NCI-H226 (cell line): ENCODE measurements at places on chromosomes 2 and 18.

GRCh38 chr2:217707131-217707611, 295.6 kb downstream of the TNS1 start:
- DNase-seq = peak; percentile 21

DNA sequence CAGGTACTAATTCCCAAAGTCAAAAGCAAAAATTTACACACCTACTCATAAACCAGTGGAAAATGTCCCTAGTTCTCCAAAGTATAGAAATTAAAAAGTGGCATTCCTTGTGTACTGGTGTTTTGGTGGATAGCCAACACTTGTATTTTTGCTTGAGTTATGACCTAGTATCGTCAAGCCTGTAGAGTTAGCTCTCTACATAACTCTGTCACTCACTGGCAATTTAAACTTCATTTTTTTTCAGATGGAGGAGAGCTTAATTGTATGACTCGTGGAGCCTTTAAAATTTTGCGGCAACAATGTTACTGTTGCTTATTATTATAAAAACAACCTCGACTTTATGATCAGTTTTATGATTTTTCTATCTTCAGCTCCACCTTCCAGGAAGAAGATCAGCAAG, 58.7 kb downstream of the ITGB6 start:
- DNase-seq = no peak

DNA sequence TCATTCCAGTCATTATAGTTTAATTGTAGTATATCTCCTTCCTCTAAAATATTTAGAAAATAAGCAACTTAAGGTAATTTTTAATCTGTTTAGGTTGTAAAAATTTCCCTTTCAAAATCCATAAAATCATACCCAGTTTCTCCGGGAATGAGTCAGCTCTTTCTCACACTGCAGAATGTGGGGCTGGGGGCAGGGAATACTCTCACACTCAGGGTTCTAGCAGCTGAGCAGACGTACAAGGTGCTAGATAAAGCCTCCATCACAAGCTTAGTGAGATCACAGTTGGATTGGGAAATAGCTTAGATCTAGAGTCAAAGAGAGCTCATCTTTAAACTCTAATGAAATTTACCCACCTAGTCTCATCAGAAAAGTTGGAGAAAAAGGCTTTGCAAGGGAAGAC, 79.9 kb upstream of the FAM237A start:
- DNase-seq = no peak

DNA sequence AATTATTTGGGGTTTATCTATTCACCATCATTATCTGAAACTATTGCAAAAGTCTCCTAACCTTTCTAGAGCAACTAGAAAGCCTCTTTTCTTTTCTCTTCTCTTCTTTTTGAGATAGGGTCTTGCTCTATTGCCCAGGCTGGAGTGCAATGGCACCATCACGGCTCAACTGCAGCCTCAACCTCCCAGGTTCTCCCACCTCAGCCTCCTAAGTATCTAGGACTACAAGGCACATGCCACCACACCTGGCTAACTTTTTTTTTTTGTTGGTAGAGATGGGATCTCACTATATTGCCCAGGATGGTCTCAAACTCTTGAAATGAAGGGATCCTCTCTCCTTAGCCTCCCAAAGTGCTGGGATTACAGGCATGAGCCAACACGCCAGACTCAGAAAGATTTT, 24.5 kb upstream of the XPO1 start:
- DNase-seq = no peak

GRCh38 chr18:4454537-4455112, 482 bp downstream of the DLGAP1 start:
- no peak for DNase-seq

GRCh38 chr2:142865924-142866323, 11.5 kb upstream of the KYNU start:
- DNase-seq = no peak

- peak; percentile 18 for DNase-seq
These were observed 154.5 kb downstream of the RTN4 start for GRCh38 chr2:54895730-54896129.

GRCh38 chr2:95121407-95122196, at the start of gene MRPS5:
Gene MRPS5 (minus strand): TSS chr2:95121808. CDS start chr2:95121791, 17 bp downstream.
- DNase-seq = peak; percentile 57

- DNase-seq = no peak
These were observed 171.2 kb upstream of the MYO3B start for GRCh38 chr2:170006587-170007325.

DNA sequence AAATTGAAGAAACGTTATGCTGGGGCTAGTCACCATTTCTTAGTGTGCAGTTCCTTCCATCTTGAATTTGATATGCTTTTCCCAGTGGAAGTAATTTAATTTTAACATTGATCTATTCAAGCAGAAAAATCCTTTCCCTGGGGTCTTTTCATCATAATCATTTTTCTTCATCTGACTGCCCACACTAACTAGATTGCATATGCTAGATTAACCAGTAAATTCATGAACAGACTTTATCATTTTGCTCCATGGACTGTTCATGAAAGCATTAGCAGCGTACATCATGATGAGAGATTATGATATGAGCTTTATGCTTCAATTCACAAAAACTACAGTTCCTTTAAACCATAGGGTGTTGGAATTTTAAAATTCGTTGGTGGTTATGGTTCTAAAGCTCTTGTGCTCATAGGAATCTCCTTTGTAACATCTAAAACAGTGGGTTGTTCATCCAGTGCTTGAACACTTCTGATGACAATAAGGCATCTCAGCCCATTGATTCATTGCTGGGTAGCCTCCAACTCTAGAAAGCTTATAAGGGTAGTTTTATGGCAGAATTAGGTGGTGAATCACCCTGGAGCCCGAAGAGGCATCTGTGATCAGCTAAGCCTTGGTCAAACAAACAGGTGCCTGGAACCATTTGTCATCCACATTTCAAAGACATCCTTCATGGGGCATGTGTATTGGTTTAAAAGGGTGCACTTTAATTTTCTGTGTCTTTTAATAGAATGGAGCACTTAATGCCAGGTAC, 77.2 kb upstream of the NDUFV2 start:
- DNase-seq = no peak

DNA sequence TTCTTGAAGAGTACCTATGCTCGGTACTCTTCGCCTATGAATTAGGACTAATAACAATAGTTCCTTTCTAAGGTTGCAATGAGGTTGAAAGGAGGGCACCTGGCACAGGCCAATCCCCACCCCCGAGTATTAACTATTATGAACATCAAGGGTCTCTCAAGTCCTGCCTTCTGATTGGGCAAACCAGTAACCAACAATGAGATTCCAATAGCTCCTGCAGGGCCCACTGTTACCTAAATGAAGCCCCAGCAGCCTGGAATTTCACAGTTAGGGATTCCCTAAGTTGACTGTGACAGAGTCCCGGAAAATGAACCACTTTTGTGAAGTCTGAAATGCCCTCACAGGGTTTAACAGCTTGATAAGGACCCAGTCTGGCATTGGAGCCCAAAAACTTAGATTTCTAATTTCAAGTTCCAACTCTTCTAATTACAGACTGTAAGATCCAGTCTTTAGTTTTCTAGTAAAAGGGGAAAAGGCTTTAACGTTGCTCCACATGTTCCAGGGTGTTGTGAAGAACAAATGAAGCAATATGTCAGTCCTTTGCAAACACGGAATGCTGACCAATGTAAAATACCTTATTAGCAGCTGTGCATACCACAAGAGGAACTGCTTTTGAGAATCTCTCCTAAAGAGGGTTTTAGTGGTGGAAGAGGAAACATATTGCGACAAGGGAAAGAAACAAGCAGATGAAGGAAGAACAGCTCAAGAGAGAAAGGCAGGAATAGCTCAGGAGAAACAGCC, 277.7 kb upstream of the MAP2 start:
- DNase-seq = no peak

DNA sequence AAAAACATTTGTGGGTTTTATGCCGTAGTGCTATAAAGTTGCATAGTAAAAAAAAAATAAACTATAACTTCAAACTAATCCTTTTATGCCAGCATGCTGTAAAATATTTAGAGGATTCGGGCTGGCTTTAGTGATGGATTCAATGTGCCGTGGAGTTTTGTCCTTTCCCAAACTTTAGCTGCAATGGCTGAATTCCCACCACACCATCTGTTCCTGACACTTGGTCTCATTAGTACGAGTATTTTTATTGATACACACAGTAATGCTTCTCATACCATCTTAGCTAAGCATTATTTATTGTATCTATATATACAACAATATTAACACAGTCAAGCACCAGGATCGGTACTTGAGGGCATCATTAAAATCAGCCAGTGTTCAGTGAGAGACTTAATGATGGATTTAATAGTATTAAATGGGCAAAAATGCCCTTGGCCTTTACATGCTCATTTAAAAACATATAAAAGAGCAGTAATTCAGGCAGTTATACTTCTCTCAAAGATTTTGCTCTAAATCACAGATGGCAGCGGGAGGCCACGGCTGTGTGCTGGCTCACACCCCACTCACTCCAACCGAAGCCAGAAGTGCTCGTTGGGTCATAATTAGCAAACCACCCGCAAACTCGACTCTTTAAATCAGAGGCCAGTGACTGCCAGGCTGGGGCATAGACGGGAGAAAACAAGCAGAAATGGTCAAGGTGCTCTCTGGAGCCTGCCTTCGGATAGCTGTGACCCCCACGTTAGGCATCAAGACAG, 297.0 kb upstream of the REV1 start:
- no peak for DNase-seq

- DNase-seq = peak; percentile 92
These were observed 297.6 kb downstream of the CDCA7 start for GRCh38 chr2:173652311-173652710.

DNA sequence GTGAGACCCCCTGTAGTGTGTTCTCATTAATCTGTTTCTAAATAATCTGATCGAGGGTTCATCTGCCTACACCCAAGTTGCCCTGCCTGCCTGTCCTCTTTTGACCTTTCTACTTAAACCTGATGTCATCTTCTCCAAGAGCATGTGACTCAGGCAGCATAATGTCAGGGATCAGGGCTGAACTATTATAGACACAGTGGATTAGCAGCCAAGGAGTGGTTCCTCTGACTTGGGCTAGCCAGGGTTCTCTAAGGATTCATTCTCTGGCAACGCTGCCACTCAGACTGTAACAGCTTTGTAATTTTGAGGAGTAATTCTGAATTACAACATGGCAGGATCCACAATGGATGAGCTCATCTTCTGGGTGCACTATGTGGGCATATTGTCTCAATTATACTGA, 124.0 kb downstream of the MDH1 start:
- DNase-seq = no peak

DNA sequence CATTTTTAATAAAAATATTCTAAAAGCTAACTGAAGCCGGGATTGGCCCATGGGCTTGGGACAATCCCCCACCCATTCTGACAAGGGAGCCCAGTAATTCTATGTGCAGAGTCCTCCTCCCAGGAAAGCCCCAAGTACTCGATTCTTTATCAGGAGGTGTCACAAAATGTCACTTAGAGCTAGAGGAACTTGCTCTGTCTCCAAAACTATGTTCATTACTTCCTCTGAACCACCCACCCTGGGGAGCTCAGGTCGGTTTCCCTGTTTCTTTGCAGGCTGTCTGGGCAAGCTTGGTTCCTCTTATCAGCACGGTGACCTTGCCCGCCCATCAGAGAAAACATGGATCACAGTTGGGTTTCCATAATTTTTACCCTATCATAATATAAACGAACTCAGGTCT, 430.6 kb upstream of the ID2 start:
- no peak for DNase-seq
